ENCODE measurements at places on chromosomes 4 and X. TPM values are rescaled to one million over a fixed set of nuclear protein-coding genes. Genes with fewer than 3 reads are reported as not detected.

Gene ANXA10
- 2.5 TPM for total RNA-seq

Gene GLRA3
- 0.05 TPM for total RNA-seq

Gene USP17L21
- not detected for total RNA-seq

Gene AKAP14
- total RNA-seq, result not detected

Gene CFP
- total RNA-seq, result 0.95 TPM

Gene XKRX
- total RNA-seq, result 0.89 TPM

Gene ADH1A
- not detected for total RNA-seq

Gene ALB
- total RNA-seq, result not detected
